ENCODE measurements at places on chromosomes 7 and 10. TPM values are rescaled to one million over a fixed set of nuclear protein-coding genes. Genes with fewer than 3 reads are reported as not detected.

- peak overlapping the region; percentile 57 for H3K4me3 ChIP-seq
- H3K4me1 ChIP-seq = peaks cover 28% of the 10 kb centered on the region
- peak overlapping the region; percentile 81 for H3K27ac ChIP-seq
These were observed 133.7 kb upstream of the RSU1 start for GRCh38 chr10:16950656-16951601.

GRCh38 chr10:25797888-25798429 is 136.1 kb upstream of the MYO3A start:
- H3K4me3 ChIP-seq = no peak overlapping the region
- H3K36me3 ChIP-seq = no peaks in the 10 kb centered on the region
- no peaks in the 10 kb centered on the region for H3K4me1 ChIP-seq
- no peak overlapping the region for H3K27ac ChIP-seq
- no peak for DNase-seq
- H3K27me3 ChIP-seq = no peaks in the 10 kb centered on the region

DNA sequence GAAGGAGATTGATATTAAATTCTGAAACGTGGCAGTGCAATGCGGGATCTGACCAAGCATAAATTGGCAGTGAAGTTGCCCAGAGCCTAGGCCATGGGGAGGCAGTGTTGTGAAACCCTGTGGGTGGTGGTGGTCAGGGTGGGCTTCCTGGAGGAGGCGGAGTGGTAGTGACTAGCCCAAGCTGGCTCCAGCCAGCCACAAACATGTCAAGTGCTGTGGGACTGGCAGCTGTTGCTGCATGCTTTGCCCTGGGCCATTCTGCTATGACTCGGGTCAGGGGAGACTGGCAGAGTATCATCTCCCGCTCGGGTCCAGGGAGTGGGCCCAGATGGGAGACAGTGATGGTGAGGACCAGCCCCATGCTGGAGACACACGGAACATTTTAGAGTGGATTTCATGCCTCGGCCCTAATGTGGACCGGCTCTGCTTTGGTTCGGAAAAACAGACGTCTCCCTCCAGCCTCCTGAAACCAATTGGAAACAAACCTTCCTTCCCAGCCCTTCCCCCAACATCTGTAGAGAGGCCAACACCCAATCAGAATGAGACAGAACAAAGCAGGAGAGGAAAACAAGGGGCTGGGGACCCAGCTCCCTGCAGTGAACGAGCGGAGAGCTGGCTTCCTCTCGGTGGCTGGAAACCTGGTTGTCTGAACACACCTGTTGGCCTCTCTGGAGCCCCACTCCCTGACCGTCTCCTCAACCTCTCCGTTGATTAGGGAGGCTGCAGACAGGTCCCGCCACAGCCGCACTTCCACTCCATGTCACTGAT is 58.2 kb downstream of the TMEM270 start:
- DNase-seq = no peak
- H3K27ac ChIP-seq = no peak overlapping the region
- H3K4me3 ChIP-seq = no peak overlapping the region
- no peaks in the 10 kb centered on the region for H3K27me3 ChIP-seq

The SRRM3 gene
- 0.65 TPM for total RNA-seq

DNA sequence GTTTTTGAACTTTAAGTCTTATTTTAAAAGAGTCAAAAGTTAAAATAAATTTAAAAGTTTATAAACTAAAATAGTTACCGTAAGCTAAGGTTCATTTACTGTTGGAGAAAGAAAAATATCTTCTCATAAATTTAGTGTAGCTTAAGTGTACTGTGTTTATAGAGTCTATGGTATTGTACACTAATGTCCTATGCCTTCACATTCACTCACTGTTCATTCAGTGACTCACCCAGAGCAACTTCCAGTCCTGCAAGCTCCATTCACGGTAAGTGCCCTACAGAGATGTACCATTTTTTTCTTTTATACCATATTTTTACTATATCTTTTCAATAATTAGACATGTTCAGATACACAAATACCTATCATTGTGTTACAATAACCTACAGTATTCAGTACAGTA is 97.6 kb downstream of the PTN start:
- no peak for DNase-seq
- H3K4me3 ChIP-seq = no peak overlapping the region
- H3K27me3 ChIP-seq = no peaks in the 10 kb centered on the region
- H3K4me1 ChIP-seq = no peaks in the 10 kb centered on the region
- no peak overlapping the region for H3K27ac ChIP-seq

GRCh38 chr7:2251381-2251780 is 9.4 kb downstream of the NUDT1 start:
- no peak for DNase-seq
- H3K4me1 ChIP-seq = peaks cover 27% of the 10 kb centered on the region
- no peak overlapping the region for H3K4me3 ChIP-seq
- no peaks in the 10 kb centered on the region for H3K36me3 ChIP-seq

- peak; percentile 1 for DNase-seq
- no peaks in the 10 kb centered on the region for H3K4me1 ChIP-seq
- no peaks in the 10 kb centered on the region for H3K36me3 ChIP-seq
- H3K27ac ChIP-seq = no peak overlapping the region
- no peaks in the 10 kb centered on the region for H3K27me3 ChIP-seq
These were observed 644.4 kb downstream of the GRM8 start for GRCh38 chr7:126608339-126608776.

DNA sequence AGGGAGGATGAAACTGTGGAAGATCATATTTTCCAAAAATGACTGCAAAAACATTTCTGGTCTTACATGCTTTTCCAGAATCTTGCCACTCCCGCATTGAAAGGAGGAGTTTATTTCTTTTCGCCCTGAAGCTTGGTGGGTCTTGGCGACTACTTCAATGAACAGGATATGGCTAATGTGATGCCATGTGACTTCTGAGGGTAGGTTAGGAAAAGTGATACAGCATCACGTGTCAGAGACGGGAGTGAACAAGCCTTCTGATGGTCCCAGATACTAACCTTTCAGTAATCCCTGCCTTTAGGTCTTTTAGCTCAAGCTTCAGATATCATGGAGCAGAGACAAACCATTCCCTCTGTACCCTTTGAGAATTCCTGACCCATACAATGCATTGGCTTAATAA is 192.2 kb upstream of the HPS1 start:
- no peaks in the 10 kb centered on the region for H3K36me3 ChIP-seq
- H3K27ac ChIP-seq = no peak overlapping the region
- no peak for DNase-seq
- no peak overlapping the region for H3K4me3 ChIP-seq
